Fibroblast of skin of left biceps (primary cell): ENCODE measurements at places on chromosomes 7 and 10.

DNA sequence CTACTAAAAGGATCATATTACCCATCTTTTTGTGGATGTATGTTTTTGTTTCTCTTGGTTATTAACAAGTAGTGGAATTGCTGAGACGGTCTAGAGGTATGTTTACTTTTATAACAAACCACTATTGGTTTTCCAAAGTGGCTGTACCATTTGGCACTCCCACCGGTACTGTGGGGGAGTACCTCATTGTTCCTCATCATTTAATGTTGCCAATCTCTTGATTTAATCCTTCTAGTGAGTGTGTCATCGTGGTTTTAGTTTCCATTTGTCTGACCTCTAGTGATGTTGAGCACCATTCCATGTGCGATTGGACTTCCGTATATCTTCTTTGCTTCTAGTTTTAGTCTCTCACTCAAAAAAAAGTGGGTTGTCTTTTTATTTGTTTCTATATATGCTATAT lies 50.4 kb downstream of the RBM33 start:
- no peak for DNase-seq

DNA sequence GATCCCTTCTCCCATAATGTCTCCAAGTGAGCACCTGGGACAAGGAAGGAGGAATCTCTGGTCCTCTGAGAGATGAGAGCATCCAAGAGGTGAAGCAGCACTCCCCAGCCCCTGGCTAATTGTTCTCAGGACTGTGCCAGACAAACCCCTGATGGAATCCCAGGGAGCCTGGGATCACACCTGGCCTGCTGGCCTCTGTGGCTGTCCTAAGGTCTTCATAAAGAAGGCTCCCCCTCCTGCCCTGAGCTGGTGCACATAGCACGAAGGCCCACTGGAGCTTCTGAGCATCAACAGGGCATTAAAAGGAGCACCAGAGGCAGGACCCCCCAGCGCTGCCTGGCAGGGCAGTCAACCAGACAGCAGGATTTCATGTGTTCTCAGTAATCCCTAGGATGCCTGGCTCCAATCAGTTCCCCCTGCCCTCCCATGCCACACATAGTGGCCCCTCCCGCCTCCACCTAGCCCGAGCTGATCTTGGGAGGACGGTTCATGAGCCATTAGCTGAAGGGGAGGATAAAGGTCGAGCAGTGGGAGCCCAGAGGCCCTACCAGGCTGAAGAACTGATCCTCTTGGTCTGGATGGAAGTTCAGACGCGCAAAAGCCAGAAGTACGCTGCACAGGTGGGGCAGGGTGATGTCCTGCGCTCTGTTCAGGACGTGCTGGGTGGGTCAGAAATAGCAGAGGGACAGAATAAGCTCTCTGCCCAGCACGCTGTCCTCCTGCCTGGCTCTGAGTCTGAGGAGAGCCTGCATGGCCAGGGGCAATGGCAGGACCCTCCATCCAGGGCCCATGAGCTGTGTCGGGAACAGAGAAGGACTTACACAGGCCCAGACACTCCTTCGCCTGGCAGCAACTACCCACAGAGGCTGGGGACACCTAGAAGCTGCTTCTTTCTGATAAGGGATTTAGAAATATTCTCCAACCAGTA lies 8.4 kb downstream of the TBRG4 start:
- no peak for DNase-seq

- peak; percentile 30 for DNase-seq
Observed at GRCh38 chr7:29105752-29106668, 40.3 kb downstream of the CPVL start.

DNA sequence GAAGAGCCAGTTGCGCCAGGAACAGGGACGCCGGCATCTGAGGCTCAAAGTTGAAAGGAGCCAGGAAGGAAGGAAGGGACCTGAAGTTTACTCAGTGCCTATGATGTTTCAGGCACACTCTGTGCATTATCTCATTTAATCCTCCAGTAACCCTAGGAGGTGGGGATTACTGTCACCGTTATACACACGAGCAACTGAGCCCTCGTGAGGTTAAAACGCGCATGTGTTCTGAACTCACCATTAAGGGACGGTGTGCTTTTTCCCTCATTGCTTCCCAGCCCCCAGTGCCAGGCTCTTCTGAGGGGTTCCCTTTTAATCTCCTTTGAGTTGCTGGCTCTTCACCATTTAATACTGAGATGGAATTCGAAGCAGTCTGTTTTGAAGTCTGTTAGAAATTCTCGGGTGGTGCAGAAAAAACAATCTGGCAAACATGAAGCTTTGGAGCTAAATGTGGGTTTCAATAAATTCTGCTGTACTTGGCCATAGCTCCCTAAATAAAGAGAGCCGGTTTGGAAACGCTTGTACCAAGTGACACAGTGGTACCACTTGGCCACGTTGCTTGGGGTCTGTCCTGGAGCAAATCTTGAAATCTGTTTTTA lies 102.2 kb downstream of the TAX1BP1 start:
- DNase-seq, result no peak

DNA sequence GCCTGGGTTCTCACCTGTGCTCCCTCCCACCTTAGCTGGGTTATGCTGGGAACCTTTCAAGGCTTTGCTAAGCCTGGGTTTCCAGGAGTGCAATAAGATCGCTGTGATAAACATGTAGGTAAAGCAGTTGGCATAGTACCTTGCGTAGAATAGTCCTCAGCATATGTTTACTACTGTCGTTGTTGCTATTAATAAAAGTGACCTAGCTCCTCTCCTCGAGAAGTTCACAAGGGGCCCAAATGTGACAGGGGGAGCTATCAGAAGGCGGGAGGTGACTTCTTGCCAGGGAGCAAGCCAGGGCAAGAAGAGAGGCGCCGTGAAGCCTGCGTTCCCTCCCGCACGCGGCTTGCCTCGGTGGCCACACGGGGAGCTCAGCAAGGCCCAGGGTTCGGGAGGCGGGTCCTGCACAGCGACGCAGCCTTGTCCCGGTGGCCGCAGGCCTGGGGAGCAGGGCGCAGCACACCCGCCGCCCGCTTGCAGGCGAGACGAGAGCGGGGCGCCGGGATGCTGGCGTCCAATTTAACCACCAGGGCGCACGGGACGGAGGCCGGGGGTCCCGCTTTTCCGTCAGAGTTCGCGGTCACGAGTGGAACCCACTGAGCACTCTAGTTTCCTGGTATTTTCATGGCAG lies 106.2 kb downstream of the SNX10 start:
- DNase-seq, result no peak

GRCh38 chr7:129949292-129950133 lies 3.2 kb downstream of the UBE2H start:
- peak; percentile 60 for DNase-seq

GRCh38 chr7:130356121-130356875 lies 11.7 kb downstream of the CPA5 start:
- DNase-seq, result peak; percentile 99

DNA sequence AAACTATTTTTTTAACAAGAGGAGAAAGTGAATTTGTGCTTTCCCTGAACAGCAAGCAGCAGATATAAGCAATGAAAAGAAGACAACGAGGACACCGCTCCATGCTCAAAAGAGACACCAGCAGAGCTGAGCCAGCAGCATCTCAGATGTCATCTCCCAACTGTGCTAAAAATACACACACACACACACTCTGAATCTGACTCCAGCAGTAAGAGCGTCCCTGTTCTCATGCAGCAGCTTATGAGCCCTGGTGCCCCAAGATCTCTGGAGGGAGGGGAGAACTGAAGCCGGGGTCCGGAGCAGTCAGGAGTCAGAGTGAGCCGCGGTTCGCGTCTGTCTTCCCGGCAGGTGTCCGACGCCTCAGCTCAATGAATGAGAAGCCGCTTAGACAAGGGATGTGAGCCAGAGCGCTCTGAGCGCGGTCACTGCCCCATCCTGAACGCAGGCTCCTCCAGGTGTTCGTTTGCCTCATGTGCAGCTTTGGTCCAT lies 49.2 kb downstream of the SVIL start:
- DNase-seq, result no peak

GRCh38 chr7:108002726-108003598 lies at the start of gene LAMB1:
LAMB1 (minus strand) TSS chr7:108003161; CDS start chr7:108002885, 276 bp downstream.
- DNase-seq, result peak; percentile 71

DNA sequence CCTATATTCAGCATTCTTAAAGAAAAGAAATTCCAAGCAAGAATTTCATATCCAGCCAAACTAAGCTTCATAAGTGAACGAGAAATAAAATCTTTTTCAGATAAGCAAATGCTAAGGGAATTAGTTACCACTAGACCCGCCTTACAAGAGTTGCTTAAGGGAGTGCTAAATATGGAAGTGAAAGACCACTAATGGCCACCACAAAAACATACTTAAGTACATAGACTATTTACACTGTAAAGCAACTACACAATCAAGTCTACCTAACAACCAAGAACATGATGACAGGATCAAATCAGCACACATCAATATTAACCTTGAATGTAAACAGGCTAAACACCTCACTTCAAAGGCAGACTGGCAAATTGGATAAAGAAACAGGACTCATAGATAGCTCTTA lies 42.2 kb upstream of the NME8 start:
- no peak for DNase-seq

DNA sequence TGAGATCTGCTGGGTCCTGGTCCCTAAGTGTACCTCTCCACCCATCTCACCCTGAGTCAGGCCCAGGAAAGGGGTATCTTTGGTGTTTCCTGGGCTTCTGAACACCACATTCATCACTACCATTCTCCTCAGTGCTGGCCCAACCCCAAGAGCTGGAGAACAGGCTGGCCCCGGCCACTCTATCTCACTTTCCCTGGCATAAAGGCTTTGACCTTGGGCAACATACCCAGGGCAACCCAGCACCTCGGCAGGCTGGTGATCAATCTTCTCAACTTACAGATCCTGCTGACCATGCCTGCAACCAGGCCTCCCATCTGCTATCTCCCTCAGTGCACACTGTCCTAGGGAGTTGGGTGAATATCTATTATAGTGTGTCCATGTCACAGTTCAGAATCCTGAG lies 2.1 kb downstream of the VSIR start:
- DNase-seq, result no peak

- DNase-seq, result no peak
Observed at GRCh38 chr7:38123494-38123893, 54.6 kb upstream of the STARD3NL start.

DNA sequence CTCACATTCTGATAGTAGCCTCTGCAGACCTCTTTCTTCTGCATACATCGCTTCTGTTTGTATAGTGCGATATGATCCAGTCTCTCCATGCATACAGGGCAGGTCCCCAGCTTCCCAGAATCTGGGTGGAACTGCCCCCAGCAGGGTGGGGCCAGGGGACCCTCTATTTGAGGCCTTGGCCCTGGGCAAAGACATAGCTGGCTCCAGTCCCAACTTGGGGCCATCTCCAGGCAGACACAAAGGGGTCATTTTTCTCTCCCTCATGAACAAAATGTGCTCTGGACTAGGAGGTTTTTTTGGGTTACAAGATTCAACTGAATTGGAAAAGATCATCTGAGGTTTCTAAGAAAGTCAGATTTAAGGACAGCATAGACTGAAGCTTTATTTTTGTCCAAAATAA lies 21.1 kb upstream of the HSPA12A start:
- no peak for DNase-seq

GRCh38 chr7:37141742-37142141 lies 306.9 kb downstream of the ELMO1 start:
- DNase-seq, result no peak

DNA sequence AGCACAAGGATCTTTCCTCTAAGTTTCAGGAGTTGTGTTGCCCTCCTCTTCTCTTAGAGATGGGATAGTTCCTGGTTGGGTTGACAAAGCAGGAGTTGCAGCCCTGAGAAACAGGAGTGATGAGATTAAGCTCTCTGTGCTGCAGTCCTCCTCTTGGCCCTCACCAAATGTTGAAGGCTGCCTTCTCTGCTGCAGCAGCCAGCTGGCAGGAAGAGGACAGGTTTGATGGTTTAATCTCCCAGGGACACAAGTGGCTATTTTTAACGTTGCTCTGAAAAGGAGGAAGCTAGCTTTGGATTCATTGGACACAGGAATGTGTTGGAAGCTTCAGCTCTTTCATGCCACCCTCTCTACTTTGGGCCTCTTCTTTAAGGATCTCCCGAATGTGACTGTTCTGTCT lies 9.4 kb downstream of the STRIP2 start:
- no peak for DNase-seq

DNA sequence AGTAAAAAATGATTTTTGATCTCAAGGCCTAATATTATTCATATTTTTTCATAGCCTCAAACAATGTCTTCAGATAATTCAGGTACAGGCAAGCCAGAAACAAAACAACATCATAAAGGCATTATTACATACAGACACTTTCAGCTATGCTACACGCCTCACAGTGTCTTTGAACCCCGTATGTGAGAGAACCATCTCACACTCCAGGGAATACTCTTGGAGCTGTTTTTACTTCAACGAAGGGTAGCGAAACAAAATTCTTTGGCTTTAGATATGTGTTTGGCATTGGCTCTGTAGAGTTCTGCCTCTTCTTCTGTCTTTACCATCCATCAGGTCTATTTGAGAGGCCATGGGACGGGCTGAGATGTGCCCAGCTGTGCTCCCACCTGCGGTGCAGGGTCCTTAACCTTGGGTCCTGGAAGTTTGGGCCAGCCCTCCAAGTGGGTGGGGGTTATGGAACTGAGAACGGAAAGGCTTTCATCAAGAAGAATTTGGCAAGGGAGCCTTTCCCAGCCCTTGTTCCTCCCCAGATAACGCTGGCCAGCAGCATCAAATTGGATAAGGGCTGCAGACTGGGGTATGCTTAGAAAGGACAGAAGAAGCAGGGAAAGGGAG lies 276.9 kb downstream of the TCF7L2 start:
- DNase-seq, result no peak

GRCh38 chr7:83821866-83822265 lies 172.9 kb upstream of the SEMA3E start:
- no peak for DNase-seq

DNA sequence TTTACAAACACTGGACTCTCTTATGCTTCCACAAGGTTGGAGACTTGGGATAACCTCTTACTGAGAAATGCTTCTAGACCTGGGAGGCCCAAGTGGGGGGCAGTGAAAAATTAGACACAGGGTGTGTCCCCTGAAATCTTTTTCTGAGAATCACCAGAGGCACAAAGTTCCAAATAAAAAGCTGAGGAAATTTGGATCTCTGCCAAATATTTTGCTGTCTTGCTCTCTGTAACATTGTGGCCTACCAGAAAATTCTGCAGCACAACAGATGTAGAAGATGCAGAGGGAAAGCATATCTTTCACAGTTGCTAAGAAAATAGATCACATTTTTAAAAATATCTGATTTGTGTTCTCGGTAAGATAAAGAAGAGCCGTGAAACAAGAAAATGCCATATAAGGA lies 849.4 kb downstream of the CCSER2 start:
- no peak for DNase-seq

DNA sequence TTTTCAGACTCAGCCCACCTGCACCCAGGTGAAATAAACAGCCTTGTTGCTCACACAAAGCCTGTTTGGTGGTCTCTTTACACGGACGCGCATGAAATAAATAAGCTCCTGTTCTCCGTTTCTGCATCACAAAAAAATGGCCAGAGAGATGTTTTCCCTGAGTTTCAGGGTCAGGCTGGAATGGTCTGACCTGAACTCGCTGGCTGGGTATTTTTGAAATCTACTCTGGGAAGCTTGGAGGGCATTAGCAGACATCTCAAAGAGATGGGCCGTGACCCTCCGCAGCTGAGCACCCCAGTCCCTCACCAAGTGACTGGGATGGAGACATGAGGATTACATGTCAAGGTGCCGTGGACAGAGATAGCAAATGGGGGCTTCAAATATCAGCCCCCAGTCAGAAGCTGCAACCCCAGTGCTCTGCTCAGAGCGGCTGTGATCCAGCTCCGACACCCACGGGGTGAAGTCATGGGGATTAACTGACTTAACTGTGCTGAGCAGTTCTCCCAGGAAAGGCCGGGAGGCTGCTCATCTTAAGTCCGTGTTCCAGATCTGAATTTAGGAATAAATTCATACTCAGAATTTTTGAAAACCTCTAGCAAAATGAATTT lies 22.3 kb downstream of the CALML5 start:
- no peak for DNase-seq
